ENCODE measurements at places on chromosomes 3 and 15. TPM values are rescaled to one million over a fixed set of nuclear protein-coding genes. Genes with fewer than 3 reads are reported as not detected.

MAP6D1 gene
- 1.9 TPM for total RNA-seq

RETNLB gene
- total RNA-seq: not detected

DNAH12 gene
- total RNA-seq: under 0.01 TPM

SYNM gene
- 5.4 TPM for total RNA-seq

TADA3 gene
- total RNA-seq: 101 TPM

GPR87 gene
- 0.29 TPM for total RNA-seq

CLSTN2 gene
- total RNA-seq: 0.29 TPM

SCN5A gene
- 0.29 TPM for total RNA-seq

NUP210 gene
- under 0.01 TPM for total RNA-seq

HACL1 gene
- 28.5 TPM for total RNA-seq

KNL1 gene
- 28.2 TPM for total RNA-seq

TLR9 gene
- total RNA-seq: under 0.01 TPM

DMXL2 gene
- 23.7 TPM for total RNA-seq
